ENCODE measurements at places on chromosomes 5 and 9.

- no peak for DNase-seq
These were observed 16.6 kb upstream of the PCDHB2 start for GRCh38 chr5:141077826-141078225.

GRCh38 chr5:112065781-112066180, 308.8 kb upstream of the NREP start:
- no peak for DNase-seq

- DNase-seq: no peak
These were observed 426.4 kb upstream of the MPDZ start for GRCh38 chr9:13705918-13706317.

- DNase-seq: no peak
These were observed 281.3 kb downstream of the ARHGAP26 start for GRCh38 chr5:143051244-143052058.

DNA sequence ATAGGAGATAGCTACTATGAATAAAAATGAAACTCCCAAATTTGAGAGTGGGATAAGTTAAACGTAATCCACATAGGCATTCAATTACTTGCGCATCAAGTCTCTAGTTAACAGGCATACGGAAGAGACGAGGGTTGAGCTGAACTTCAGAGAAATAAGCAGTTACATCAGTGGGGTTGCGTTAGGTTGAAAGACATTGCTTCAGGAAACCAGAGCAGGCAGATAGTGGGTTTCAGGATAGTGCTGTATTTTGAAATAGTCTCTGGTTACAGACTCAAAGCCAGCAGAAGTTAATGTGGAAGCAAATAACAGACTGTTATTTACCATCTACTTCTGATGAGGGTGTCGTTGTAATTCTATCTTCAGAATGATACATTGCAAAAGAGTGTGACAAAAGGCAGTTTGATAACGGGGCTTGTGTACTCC, 533.4 kb downstream of the PDE4D start:
- DNase-seq: no peak

DNA sequence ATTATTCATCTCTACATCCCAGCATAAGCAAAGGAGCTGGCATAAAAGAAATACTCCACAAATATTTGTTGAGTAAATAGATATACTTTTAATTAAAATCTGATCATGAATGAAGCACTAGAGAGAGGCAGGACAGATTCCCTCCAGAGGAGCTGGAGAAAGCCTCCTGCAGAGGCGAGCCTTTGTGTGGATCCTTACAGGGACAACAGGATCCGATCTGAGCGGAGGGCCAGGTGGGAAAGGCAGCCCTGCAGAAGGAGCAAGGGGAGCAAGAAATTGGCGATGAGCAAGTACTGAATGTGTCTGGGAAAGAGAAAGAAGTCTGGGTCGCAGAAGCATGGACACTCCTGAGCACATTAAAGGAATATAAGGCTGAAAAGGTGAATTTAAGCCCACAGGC, 69.4 kb downstream of the EBF1 start:
- no peak for DNase-seq

All from CD4-positive, alpha-beta T cell treated with Interleukin-1 beta for 1 hour (primary cell).